ENCODE measurements at places on chromosomes 7 and 10.

- no peak for DNase-seq
Measured at GRCh38 chr7:24862461-24862860, 105.2 kb upstream of the GSDME start.

DNA sequence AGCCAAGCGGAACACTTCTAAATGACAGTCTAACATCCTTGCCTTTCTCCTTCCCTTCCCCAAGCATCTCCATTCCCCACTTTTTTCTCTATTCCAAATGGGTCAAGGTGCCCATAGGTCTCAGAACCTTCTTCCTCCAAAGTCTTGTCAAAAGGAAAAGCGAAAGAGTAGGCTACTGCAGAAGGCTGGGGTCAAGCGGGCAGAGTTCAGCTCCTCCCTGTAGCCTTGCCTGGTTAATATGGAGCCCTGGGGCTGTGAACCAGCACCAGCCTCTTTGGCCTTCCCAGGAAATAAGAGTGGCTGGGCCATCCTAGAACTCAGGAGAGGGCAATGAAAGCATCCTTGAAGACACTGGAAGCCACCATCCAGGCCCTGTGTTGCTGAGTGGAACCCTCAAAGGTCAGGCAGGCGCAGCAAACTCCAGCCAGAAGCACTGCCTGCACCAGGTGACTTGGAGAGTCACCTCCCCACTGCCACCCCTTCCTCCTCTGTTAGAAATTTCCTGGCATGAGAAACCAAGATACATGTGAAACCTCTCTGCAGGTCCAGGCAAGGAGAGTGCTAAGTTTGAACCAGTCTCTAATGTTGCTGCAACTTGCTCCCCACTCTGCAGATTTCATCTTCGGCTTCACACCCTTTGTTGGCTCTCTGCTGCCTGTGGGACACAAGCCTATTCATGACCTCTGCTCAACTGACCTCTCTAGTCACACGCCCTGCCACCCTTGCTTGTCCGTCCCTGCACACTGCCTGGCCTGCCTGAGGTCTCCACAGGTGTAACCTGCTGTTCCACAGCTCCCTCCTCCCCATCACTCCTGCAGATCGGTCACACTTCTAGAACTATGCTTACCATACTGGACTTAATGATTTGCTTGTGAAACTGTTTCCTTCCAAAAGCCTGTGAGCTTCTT, 74.9 kb downstream of the SH3PXD2A start:
- no peak for DNase-seq

- DNase-seq = no peak
Measured at GRCh38 chr7:74221713-74222112, 11.9 kb downstream of the LAT2 start.

- peak; percentile 47 for DNase-seq
Measured at GRCh38 chr7:128347647-128348097, 4.0 kb upstream of the RBM28 start.
